NCI-H2081 (cell line): ENCODE measurements at places on chromosomes 16 and 17.

GRCh38 chr17:69539274-69539673 lies 124.8 kb downstream of the MAP2K6 start:
- no peak for DNase-seq

DNA sequence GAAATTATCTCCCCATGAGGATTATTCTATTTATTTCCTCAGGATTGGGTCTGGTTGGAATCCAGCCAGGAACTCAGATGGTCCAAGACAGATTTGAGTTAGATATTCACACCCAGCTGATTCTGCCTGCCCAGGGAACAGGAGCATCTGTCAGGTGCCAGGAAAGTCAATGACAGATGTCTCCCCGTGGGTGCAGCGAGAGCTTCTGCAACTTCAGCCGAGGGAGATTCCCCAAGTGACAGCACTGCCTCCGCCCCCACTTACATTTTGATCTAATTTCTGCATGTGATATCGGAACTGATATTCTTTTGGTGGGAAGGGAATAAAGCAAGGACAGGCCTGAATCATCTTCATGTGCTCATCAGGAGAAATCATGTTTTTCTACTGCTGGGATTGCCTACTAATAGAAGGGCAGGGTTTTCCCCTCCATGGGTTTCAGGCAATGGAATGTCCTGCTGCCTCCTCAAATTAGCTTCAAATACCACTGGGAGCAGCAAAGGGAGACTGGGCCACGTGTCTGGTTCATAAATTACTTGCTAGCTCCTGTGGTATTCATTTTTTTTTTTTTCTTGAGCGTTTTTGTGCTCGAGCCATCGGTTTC lies 15.7 kb upstream of the DHX8 start:
- no peak for DNase-seq

GRCh38 chr16:47713225-47713595 lies 252.1 kb downstream of the PHKB start:
- DNase-seq: no peak

DNA sequence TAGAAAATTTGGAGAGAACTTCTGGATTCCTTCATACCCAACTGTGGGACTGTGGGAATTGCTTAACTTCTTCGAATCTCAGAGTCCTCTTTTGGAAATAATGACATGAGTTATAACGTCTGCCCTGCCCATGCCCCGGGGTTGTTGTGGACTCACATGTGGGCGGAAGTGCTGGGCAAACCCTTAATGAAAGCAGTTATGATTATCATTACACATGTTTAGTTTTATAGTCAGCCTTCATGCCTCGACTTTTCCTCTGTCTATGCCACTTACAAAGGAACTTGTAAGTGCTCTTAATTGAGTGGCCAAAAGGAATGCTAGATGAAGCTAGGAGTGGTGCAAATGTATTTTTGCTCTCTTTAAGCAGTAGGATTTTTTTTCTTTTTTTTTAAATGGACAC lies 3.9 kb downstream of the KRT27 start:
- DNase-seq: no peak

DNA sequence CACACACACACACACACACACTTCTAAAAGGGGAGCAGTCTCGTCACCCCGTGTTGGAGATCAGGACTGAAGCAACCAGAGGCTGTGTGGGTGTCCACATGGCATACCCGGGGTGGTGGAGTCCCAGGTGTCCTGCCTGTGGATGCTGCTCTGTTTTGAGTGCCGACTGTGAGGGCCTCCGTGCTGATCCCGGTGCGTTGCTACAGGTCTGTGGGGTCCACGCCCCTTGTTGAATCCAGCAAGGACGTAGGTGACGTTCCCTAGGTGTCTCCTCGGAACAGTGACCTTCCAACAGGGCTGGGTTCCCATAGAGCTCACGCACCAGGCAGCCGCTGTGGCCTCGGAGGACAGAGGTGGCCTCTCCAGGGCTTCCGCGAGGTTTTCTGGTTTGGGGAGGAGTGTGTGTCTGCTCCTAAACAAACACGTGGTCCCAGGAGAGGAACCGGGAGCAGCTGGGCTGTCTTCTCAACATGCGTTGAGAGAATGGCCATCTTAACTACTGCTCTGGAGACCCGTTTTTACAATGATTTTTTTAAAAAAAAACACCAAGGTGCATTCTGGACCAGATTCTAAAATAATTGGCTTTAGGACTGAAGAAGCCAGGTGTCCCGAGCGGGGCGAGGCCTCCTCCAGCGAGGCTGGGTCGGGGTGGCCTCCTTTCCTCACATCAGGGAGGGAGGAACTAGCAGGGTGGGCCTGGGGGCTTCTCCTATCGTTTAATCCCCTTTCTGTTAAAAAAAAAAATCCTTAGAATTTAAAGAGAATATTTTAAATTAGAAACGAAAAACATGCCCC lies 100.6 kb upstream of the ZNF750 start:
- no peak for DNase-seq

GRCh38 chr16:6016530-6017184 lies 919.1 kb upstream of the EEF2KMT start:
- no peak for DNase-seq

GRCh38 chr16:54070789-54071343 lies 215.7 kb downstream of the IRX3 start:
- no peak for DNase-seq

- DNase-seq: no peak
Measured at GRCh38 chr16:20689668-20690067, 7.8 kb downstream of the ACSM1 start.

- no peak for DNase-seq
Measured at GRCh38 chr16:11637320-11637719, 30.9 kb upstream of the SNN start.

DNA sequence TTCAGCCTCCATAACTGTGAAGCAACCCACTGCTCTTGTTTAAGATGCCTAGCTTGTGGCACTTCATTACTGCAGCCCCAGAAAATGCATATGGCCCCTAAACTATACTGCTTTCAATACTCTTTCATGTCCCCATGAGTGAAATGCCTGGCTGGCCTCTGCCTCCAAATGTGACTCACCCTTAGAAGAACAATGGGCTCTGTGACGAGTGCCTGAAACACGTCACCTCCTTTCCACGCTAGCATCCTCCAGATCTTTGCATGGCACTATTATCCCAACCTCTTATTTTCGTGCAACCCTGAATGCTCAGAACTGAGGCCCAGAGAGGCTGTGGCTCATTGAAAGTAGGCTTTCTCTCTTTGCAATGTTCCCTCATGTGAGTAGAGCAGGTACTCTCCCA lies 233.1 kb downstream of the CBLN1 start:
- DNase-seq: no peak

- DNase-seq: no peak
Measured at GRCh38 chr17:20275653-20276052, 191.7 kb downstream of the LGALS9B start.

DNA sequence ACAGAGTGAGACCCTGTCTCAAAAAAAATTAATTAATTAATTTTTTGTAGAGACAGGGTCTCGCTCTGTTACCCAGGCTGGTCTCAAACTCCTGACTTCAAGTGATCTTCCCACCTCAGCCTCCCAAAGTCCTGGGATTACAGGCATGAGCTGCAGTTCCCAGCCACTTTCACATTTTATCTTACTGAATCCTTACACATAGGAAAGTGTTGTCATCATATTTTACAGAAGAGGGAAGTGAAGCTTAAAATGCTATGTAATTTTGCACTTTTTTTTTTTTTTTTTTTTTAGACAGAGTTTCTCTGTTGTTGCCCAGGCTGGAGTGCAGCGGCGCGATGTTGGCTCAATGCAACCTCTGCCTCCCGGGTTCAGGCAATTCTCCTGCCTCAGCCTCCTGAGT lies 21.1 kb upstream of the ZNF629 start:
- DNase-seq: no peak

DNA sequence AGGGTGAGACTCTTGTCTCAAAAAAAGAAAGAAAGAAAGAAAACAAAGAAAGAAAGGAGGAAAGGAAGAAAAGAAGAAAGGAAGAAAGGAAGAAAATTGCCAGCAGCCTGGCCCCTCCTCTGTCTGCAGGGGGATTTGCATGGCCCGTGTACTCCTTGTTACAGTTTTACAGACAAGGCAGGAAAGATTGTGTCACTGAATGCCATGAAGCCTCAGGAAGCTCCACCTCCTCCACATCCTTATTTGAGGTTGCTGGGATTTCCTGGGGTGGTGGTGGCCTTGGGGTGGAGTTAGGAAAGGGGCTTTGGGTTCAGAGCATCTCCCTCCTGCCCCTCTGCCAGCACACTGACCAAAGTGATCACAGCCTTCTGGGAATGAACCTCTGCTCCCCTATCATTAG lies 23.6 kb downstream of the CFAP20 start:
- DNase-seq: no peak

- no peak for DNase-seq
Measured at GRCh38 chr17:76331083-76331482, 22.6 kb downstream of the PRPSAP1 start.

DNA sequence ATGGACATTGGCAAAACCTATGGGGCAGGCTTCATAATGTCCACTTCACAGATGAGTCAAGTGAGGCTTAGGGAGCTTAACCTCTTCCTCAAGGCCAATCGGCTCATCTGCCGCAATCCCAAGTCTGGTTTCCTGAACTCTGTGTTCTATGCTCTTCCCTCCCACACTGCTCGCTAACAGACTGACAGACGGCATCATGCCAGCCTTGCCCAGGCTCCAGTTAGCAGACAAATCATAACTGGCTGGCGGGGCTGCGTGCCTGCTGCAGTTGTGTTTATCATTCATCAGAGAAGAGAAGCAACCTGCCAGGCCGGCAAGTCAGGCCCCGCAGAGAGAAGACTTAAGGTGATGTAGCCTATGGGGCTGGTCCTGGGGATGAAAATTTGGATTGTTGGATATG lies 216.2 kb upstream of the ASIC2 start:
- DNase-seq: no peak

DNA sequence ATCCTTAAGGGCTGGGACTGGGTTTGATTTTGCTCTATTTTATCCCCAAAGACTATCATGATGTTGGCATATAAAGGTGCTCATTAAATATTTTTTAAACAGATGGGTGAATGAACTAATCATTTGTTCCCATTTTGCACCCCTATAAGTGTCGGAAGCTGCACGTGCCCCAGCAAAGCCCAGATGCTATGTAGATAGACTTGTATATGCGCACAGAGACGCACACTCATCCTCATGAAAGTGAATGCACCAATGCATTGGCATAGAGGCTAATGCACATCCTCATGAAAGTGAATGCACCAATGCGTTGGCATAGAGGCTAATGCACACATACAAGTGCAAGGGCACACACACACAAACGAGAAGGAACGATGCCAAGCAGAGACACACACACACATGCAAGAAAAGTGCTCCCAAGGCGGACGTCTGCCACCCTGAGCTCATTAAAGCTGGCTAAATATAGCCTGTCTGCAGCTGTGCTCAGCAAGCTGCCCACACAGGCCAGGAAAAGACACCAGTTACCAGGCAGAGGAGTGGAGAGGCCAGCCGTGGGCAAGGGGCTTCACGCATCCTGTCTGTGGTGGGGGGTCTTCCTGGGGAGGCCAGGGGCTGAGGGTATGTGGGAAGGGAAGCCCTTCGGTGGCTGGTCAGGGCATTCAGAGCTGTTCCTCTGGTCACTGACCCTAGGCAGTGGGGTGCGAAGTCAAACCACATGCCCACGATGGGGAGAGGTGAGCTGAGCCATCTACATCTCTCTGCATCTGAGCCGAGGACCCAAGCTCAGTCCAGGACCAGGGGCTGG lies 52.6 kb downstream of the PIMREG start:
- DNase-seq: peak; percentile 30

GRCh38 chr17:72342061-72342460 lies 221.2 kb downstream of the SOX9 start:
- DNase-seq: no peak

DNA sequence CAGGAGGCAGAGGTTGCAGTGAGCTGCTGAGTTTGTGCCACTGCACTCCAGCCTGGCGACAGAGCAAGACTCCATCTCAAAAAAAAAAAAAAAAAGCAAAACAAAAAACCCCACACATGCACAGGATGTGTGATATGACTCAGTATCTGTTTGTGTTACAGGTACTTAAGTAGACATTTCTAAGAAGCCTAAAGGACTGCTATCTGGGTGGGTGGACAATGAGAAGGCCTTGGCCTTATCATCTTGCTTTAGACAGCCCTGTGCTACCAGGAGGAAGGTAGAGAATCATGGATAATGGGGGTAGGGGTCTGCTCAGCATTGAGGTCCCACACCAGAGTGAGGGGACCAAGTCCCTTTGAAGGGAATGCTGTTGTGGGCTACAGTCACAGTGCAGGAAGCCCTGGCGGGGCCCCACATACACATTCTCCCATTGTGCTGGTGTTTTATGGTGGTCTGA lies 26.7 kb downstream of the PLD6 start:
- DNase-seq: no peak

- no peak for DNase-seq
Measured at GRCh38 chr17:81992306-81993102, 15.1 kb downstream of the ASPSCR1 start.

DNA sequence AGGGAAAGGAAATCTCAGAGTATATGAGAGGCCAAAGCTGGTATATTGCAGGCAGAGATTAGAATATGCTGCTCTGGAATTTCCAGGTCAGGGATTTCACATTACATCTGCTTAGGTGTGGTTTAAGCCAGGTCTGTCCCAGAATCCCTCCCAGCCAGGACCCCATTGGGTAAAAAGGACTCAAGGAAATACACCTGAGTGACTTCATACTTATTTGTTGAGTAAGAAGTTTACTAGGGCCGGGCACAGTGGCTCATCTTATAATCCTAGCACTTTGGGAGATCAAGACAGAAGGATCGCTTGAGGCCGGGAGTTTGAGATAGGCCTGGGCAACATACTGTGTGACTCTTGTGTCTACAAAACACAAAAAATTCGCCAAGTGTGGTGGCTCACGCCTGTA lies 7.2 kb downstream of the PIPOX start:
- DNase-seq: no peak

- DNase-seq: no peak
Measured at GRCh38 chr16:72241008-72241407, 69.1 kb upstream of the PMFBP1 start.

DNA sequence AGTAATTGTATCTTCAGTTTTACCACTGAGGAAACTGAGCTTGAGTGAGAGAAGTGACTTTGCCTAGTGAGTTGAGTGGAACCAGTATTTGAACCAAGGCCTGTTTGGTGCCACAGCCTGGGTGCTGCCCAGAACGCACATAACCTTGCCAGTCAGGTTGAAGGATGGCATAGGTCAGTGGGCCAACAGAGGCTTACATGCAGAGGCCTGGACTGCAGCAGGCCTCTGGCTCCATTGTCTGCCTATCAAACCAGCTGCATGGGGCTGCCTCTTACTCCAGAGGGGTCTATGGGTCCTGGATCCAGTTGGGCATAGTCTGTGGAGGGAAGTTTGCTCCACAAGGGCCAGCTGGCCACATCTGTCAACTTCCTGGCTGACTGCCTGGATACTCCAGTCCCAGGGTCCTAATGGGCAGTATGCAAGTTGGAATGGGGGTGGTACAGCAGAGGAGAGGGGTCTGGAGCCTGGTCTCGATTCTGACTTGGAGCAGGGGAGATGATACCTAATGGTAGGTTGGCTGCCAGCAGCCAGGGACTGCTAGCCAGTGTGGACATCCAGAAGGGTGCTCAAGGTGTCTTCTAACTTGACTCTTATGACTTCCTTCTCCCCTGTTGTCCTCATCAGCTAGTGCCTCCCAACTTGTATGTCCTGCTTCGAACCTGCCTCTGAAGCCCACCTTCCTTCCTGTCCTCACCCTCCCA lies 11.1 kb upstream of the RNF112 start:
- DNase-seq: no peak

- DNase-seq: no peak
Measured at GRCh38 chr16:9323170-9323569, 231.7 kb downstream of the HAPSTR1 start.
